NCI-H748 treated with DMSO at 0.1 percent for 48 hours (cell line): ENCODE measurements at places on chromosomes 2 and 18.

DNA sequence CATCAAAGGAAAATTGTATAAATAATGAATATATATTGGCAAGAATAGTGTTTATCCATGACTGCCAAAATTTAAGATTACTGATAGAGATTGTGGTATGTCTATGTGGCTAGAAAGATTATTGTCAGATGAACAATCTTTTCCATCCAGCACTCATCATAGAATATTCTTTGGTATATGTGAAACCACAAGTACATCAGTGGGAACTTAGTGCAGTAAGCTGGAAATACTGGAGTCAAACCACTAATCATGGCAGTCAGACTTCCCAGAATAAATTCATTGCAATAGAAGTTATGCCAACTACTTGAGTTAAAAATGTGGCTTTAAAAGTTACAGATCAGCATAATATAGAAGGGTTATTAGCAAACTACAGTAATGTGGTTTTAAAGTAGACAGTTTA lies 310.3 kb downstream of the GULP1 start:
- no peak for DNase-seq

- DNase-seq: no peak
Measured at GRCh38 chr2:234136461-234136860, 86.0 kb downstream of the SPP2 start.

- DNase-seq: peak; percentile 84
Measured at GRCh38 chr2:128306081-128306930, 12.4 kb downstream of the HS6ST1 start.

DNA sequence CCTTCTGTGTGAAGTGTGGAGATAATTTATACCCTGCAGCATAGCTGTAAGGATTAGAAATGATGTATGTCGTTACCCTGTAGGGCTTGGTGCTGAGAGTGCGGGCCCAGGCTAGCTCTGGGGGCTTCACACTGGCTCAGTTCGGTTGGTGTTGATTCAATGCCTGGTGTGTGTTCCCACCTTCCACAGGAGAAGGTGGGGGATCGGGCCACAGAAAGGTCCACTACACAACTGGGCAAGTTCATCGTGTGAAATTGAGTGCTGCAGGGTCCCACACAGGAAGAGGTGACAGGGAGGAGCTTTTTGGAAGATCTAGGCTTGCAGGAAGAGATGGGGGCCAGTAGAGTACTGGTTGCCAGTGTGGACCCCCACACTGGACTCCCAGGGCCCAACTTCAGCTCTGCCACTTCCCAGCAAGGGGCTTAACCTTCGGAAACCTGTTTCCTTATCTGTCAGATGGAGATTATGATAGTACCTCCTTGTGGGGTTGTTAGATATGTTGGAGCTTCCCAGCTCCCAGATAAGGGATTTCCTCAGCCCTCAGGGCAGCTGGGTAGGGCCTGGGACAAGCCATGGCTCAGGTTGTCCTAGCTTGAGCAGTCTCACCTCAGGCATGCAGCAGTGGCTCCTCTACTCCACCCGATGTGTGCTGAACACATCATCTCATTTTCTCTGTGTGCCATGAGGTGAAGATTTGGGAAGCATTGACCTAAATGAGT lies 71.5 kb downstream of the TMEM247 start:
- no peak for DNase-seq

DNA sequence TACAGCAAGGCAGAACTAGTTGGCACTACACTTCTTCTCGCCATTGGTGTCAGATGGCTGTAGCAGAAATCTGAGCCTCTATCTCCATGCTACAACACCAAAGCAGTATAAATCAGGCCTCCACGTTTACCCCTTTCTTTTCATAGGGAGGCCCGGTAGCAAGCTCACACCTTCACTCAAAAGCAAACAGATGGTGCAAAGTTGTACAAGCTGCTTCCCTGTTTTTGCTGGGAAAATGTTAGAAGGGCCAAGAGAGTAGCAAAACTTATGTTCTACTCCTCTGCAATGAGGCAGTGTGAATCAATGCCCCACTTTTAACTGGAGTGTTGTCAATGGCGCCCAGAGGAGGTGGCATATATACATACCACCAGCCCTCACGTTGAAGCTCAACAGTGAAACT lies 369.6 kb upstream of the NRXN1 start:
- DNase-seq: no peak

GRCh38 chr18:3450012-3450798 lies at the start of gene TGIF1:
Gene TGIF1 (plus strand): TSS chr18:3450172. CDS start chr18:3450490, 318 bp downstream.
- peak; percentile 65 for DNase-seq

DNA sequence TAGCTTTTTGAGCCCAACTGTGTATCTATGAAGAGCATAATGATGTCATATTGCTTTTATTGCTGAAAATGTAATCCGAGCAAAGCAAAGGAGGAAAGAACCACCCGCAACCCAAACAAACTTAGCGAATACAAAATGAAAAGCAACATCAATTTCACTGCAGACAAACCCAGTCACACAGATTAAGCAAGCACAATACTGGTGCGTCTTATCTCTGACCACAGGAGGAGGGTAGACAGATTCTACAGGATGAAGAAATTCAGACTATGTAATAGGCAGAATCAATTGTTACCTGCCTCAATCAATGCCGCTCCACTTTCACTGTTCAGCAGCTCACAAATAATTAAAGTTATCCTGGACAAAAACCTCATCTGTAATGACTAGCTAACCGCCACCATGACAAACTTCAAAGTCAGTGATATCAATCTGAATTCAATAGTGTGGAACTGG lies 115.5 kb upstream of the SP3 start:
- DNase-seq: no peak

DNA sequence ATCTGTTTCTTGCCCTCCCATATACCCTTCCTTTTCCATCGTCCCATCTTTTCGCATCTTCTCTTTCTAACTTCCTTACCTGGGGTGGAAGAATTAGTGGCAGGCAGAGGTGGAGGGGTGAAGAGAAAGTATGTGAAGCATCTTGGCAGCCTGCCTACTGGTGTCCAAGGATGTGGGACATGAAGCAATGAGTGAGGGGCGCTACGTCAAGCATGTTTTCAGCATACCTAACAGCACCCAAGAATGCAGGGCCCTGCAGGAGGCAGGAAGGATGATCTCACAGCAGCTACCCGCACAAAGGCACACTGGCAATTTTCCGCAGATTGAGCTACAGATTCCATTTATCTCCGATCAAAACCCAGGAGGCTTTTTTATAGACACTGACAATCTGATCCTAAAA lies 42.2 kb downstream of the METTL4 start:
- no peak for DNase-seq

DNA sequence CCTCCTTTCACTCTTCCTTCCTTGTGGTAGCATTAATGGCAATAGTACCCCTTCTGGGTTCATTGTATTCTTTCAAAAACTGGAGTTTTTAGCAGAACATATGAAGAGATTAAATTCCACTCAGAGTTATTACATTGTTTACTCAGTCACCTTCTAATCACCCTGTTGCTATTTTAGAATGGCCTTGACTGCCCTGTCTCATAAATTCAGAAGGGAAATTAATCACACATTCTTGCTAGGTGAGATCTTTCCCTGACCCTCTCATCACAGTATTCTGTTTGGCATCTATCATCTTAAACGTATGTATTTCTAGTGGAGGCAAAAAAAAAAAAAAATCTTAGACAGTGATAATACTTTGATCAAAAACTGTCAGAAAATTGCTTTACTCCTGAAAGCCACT lies 760.4 kb downstream of the ADCYAP1 start:
- no peak for DNase-seq

GRCh38 chr2:39094717-39095363 lies 26.0 kb downstream of the SOS1 start:
- DNase-seq: no peak

GRCh38 chr2:43219383-43220228 lies 6.8 kb downstream of the ZFP36L2 start:
- no peak for DNase-seq

- peak; percentile 39 for DNase-seq
Measured at GRCh38 chr18:49560624-49561288, 1.1 kb upstream of the LIPG start.

DNA sequence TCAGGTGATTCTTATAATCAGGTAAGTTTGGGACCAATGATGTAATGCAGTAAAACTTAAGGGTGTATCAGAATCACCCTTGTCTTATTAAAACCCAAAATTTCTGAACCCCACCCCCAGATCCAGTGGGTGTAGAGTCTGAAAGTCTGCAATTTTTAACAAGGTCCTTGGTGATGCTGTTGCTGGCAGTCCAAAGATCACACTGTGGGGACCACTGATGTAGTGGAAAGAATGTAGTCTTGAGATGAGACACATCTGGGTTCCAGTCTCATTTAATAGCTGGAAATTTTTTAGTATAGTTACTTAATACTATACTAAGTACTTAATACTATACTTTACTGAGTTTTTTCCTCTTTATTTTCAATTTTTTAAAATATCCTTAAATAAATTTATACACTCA lies 258.4 kb downstream of the PLCL1 start:
- no peak for DNase-seq

GRCh38 chr2:197804758-197805714 lies 643 bp downstream of the PLCL1 start:
- DNase-seq: no peak

GRCh38 chr2:206940546-206940945 lies 1.2 kb downstream of the CPO start:
- no peak for DNase-seq

- no peak for DNase-seq
Measured at GRCh38 chr2:170819680-170820664, 3.3 kb downstream of the GAD1 start.
